ENCODE measurements at places on chromosomes 2 and 18.

- no peak for DNase-seq
These were observed 2.4 kb upstream of the SP9 start for GRCh38 chr2:174332217-174332963.

DNA sequence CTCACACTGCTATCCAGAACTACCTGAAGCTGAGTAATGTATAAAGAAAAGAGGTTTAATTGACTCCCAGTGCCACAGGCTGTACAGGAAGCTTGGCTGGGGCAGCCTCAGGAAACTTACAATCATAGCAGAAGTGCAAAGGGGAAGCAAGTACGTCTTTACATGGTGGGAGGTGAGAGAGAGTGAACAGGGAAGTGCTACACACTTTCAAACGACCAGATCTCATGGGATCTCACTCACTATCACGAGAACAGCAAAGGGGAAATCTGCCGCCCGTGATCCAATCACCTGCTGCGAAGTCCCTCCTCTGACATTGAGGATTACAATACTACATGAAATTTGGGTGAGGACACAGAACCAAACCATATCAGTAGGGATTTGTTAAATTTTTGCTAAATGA lies 150.4 kb upstream of the NXPH2 start:
- no peak for DNase-seq

GRCh38 chr2:174145827-174146226 lies 102.5 kb downstream of the OLA1 start:
- no peak for DNase-seq

DNA sequence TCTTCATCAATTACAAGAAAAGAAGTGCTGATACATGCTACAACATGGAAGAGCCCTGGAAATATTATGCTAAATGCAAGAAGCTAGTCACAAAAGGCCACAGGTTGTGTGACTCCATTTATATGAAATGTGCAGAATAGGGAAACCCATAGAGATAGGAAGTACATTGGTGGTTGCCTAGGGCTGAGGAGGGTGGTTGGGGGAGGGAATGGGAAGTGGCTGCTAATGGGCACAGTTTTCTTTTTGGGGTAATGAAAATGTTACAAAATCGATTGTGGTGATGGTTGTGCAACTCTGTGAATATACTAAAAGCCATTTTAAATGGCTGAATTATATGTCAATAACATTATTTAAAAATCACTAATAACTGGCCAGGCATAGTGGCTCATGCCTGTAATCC lies 24.3 kb upstream of the RESP18 start:
- DNase-seq: no peak

DNA sequence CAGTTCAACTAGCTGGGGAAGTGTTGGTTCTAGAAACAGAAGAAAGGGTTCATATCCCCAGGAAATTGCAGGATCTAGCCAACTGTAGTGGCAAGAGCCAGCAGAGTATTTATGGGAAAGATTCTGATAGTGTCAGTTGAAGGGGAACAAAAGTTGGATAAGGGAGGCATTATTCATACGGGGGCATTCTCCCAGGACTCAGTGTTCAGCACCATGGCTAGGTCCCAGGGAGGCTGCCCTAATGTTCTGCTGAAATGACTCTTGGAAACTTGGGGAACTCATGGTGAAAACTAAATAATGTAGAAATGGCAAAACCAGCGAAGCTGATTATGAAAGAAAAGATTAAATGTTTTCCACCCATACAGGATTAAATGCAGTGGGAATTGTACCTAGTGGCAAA lies 543.7 kb downstream of the TRIB2 start:
- DNase-seq: no peak

DNA sequence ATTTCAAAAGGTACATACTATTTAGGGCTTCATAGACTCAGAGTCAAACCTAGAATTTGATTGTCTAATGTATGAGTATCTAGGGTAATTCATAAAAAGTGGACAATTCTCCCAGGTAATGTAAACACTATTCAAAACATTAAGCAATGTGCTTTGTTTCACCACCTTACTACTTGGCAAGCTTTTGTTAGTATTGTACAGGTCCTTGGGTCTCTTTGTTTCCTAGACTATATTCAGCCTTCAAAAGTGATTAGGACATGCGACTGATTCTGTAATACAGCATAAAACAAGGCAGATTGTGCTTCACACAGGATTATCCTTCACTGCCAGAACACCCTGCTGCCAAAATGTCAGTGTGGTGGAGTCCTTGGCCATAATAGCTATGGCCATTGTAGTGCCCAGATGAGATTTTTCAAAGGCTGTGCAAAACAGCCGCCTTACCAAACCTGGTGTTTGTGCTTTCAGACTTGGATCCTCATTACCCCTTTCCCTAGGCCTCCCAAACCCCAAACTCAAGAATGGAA lies 90.1 kb upstream of the CAVIN2 start:
- DNase-seq: no peak

DNA sequence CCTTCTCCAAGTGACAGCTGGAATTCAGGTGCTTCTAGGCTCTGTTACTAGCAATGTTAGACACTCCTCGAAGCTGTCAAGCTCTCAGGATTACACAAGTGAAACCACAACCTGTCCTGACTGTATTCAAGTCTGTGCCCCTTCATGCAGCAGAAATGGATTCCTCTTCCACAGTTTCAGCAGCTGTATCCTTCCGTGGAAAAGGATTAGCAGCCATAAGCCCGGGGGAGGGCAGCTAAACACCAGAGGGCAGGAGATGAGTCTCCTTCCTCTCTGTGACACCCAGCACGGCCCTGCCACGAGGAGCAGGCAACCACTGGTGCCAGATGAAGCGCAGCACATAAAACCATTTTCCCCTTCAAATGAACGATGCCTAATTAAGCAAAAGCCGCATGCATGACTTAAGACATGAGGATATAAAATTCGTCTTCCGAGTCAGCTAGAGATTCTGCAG lies 1.2 kb downstream of the ST3GAL5 start:
- DNase-seq: peak; percentile 57

GRCh38 chr2:218435003-218435982 lies 16.4 kb downstream of the VIL1 start:
- DNase-seq: no peak

DNA sequence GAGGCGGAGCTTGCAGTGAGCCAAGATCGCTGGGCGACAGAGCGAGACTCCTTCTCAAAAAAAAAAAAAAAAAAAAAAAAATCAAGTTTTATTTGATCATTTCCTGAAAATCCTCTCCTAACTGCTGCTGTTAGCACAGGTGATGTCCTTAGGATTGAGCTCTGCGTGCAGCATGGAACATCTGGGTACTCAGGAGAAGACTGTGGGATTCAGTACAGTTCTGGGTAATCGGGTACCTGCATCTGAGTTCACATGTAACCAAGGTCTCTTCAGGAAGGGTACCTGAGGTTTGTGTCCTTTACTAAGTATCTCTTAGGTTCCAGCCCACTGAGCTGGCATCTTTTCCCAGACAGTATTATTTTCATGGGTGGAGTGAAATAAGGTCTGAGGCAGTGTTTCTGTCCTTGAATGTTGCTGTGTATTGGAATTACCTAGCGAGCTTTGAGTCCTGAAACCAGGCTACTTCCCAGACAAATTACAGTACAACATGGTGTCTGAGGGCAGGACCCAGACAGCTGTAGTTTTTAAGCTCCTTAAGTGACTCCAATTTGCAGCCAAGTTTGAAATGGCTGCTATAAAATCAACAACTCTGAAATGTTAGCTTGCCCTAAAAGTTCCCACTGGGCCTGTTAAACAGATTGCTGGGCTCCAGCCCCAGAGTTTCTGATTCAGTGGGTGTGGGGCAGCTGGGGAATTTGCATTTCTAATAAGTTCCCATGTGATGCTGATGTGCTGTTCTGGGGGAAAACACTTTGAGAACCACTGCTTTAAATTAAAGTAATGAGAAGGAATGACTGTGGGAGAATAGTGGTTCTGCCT lies 120.5 kb downstream of the PMAIP1 start:
- DNase-seq: no peak

GRCh38 chr2:231139796-231140195 lies 15.0 kb upstream of the HTR2B start:
- DNase-seq: no peak
